ENCODE measurements at places on chromosomes 3 and 15.

- DNase-seq: peak; percentile 69
Observed at GRCh38 chr15:88454867-88455810, 12.0 kb downstream of the MRPL46 start.

DNA sequence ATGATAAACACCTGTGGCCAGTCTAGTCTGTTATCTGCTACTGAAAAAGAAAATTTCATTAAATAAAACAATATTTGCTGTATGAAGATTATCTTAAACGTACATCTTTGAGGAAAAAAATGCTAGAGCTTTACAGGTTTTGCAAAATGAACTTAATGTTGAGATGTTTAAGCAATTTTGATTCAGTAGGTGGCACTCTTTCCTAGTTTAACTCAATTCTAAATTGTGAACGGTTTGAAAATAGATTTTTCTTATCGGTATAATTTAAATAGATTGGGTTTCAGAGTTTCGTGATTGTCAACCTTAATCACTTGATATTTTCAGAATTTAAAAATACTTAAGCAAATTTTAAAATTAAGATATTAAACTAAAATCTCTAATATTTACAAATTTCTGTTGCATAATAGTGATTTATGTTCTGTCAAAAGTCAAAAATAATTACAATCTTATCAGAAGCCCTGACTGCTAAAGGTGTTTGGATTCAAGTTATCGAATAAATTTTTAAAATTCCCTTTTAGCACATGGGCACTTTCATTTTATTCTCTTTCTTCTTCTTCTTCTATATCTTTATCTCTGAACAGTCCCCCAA is 7.0 kb upstream of the RNF111 start:
- DNase-seq: peak; percentile 37

- peak; percentile 34 for DNase-seq
Observed at GRCh38 chr15:74884428-74885223, 5.2 kb upstream of the MPI start.

- DNase-seq: no peak
Observed at GRCh38 chr3:109254770-109255169, 61.5 kb downstream of the DPPA2 start.

DNA sequence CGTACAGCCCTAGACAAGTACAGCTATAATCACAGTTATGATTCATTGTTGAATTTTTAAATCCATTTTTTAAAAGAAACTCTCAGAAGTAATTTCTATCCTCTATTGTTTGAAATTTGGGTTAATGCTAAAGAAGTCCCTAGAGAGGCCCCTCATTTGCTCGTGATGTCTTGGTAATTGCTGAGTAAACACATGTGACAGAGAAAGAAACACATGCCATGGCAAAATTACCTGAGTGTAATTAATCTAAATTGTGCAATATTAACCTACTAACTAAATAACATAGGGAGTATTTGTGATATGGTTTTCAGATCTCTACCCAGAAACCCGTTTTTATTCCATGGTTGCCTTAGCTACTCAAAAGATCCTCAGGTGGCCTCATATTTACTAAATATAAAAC is 10.8 kb downstream of the NEK10 start:
- DNase-seq: no peak

DNA sequence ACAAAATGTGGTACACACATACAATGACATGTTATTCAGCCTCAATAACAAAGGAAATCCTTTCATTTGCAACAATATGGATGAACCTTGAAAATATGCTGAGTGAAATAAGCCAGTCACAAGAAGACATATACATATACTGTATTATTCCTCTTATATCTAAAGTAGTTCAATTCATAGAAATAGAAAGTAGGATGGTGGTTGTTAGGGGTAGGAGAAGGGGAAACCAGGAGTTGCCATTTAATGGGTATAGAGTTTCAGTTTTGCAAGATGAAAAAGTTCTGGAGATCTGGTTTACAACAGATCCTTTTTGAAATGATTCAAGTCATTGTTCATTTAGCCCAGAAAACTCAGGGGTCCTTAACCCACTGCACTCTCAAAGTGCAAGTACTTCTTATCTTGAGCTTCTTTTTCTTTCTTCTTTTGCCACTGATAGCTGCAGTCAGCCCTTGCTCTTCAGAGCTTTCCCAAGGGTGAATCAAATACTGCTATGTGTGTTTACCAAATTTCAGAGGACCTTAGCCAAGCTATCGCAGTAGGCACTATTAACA is 208.0 kb upstream of the EOMES start:
- no peak for DNase-seq

- DNase-seq: peak; percentile 7
Observed at GRCh38 chr15:23565395-23566070, at the start of gene MKRN3. Gene MKRN3, plus strand, starts transcription at chr15:23565674. Its CDS starts 109 bp downstream, at chr15:23565783.
